ENCODE measurements at places on chromosomes 1 and 21. TPM values are rescaled to one million over a fixed set of nuclear protein-coding genes. Genes with fewer than 3 reads are reported as not detected.

The SHISAL2A gene
- not detected for total RNA-seq

The FAM177B gene
- total RNA-seq: not detected

The RPE65 gene
- 0.58 TPM for total RNA-seq

The OPTC gene
- not detected for total RNA-seq

The APCS gene
- not detected for total RNA-seq

The RAVER2 gene
- 18.0 TPM for total RNA-seq

All from stomach (tissue), 19 donors.